ENCODE measurements at places on chromosomes 1 and 21.
A peak's percentile ranks its signal among the peaks of the same experiment; 100 is the strongest.

- DNase-seq = peak; percentile 42
These were observed 13.8 kb downstream of the MIA3 start for GRCh38 chr1:222631611-222632208.

- DNase-seq = no peak
These were observed 19.1 kb downstream of the USP48 start for GRCh38 chr1:21763694-21764419.

DNA sequence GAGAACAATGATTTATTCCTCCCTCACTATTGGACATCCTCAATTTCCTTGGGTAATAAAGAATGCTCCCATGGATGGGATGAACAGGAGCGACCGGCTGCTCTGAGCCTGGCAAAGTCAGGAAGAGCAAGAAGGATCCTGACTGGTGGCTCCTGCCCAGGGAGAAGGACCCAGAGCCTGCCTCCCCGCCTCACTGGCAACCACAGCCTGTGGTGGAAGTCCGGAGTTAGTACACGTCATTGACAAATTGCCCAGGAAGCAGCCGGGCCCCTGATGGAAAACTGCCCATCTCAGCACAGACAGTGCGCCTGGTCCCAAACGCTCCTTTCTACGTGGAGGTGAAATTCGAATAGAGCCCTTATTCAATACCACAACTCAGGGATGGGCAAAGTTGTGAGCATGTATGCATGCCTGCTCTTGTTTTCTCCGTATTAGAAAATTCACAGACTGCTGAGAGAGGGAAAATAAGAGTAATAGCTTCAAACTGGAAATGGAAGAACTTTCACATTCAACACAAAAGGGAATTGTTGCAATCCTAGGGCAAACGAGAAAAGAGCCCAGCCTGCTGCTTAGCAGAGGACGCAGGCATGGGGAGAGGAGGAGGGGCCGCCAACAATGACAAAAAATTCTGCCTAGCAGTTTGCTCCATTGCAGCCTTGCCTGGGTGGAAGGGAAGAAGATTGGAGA is 397.1 kb upstream of the VAMP3 start:
- DNase-seq = peak; percentile 27

DNA sequence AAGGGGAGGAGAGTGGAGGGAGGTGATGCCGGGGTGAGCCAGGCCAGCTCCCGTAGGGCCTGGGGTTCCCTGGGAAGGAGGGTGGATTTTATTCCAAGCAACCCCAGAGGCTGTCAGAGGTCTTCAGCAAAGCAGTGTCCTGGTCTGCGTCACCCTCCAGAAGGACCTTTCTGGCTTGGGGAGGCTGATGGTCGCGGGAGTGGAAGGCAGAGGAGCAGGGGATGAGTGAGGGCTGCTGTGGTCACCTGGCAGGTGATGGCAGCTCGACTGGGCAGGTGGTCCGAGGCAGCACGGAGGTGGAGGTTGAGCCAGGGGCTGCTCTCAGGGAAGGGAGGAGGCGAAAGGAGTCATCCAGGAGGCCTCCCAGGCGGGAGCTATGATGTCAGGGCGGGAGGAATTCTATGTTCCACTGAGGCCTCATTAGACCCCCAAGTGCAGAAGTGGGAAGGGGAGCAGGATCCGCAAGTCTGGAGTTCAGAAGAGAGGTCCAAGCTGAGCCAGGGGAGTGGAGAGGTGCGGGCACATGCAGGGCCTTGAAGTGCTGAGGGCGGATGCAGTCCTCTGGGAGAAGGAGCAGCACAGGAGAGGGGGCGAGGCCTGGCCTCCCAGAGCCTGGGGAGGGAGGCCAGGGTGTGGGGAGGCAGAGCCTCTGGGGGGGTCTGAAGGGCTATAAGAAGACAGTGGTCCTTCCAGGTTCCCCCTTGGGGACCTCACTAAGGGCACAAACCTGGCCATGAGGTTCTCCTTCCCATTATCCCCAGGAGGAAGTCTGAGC is 33.3 kb downstream of the BMP8A start:
- no peak for DNase-seq

DNA sequence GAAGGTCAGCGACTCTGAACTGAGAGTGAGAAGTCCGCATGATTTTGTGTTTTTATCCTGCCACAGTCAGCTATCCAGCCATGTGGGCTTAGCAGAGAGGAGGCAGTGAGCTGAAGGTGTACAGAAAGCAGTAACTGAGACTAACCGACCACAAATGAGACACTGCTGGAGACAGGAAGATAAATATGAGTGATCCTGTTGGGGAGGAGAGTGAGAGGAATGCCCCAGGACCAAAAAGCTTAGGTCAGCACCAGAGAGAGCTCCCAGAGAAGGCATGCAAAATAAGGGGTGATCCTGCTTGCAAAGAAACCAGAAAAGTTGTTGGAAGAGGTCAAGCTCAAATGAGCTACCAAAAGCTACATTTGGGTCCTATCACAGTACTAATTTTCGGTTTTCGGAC is 63.7 kb downstream of the HLCS start:
- DNase-seq = peak; percentile 54

DNA sequence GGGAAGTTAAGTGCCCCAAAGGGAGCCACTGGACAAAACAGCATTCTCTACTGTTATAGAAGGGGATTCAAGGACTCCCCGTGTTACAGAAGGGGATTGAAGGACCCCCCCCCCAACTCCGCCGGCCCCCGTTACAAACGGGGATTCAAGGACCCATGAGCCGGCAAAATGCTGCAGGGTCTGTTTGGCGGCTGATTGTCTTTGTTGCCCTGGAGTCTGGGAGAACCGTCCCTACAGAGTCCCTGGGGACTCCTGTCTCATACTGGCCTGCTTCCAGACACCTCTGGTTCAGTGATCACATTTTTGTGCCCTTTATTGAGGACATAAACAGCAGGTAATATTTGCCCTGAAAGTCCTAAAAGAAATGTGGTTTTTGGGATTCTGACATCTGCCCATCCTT is 96.4 kb downstream of the SYF2 start:
- DNase-seq = no peak

DNA sequence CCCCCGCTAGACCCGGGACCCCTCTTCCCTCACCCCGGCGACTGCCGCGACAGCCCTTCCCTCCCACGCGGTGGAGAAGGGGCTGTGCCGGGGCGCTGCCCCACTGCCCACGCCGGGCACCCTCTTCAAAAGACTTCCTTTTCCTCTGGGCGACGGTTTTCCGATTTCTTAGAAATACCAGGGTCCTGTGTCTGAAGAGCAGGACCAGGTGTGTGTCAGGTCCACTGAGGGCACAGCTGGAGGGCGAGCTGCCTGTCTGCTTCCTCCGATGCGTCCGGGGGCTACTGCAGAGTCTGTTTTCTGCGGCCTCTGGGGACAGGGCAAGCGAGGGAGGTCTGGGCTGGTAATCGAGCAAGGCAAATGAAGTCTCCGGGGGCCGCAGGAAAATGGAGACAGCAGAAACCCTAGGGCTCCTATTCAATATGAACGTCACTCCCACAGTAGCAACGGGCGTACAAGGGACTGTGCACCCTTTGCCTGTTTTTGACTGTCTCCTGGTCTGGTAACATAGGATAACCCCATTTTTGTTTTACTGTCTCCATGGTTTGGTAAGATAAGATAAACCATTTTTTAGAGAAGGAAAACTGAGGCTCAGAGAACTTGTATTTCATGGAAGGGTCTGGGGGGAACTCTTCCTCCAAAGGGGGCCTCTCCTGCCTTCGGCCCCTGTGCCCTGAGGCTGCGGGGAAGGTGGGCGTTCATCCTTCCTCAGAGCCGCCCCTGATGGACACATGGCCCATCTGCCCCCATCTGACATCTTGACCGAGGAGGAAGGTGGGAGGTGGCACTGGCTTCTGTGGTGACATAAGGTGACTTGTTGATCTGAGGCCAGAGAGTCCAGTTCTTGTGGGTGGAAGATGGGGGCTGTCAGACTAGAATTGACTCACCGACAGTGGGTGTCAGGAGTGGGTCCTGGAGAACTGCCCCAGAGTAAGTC is 970 bp downstream of the TNFRSF1B start:
- DNase-seq = no peak

- no peak for DNase-seq
These were observed 27.6 kb downstream of the AGO4 start for GRCh38 chr1:35835398-35835797.

GRCh38 chr1:100076319-100076718 is 56.4 kb downstream of the SASS6 start:
- no peak for DNase-seq

DNA sequence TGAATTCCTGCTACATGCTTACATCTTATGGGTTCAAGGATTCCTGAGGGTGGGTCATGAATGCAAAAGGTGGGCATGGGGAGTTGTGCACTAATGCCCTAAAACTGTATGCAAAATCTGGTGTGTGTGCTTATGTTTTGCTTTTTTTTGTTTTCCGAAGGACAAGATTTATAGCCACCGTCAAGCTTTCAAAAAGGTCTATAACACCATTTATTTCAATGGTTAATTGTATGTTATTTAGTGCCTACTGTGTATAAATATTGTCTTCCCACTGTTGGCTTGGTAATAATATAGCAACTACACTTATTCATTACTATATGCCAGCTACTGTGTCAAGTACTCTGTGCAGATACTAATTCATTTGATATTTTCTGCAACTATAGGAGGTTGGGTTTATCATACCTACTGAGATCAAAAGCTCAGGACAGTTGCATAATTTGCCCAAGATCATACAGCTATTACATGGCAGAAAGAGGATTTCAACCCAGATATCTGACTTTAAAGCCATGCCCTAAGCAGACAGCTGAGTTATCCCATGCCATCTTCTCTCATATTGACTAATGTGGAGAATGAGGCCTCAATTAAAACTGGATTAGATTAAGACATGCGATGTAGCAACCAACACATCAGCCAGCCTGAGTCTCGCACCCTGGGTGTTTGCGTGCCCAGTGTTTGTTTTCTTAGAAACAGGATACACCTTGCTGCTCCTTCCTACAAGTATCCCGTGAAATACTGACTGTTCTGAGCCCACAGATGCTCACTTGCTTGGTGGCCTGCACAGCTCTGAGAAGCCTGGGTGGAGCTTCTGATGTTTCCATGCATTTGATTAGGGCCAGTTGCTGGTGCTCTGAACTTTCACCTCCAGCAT is 34.6 kb downstream of the GADD45A start:
- no peak for DNase-seq

- no peak for DNase-seq
These were observed 8.1 kb upstream of the F3 start for GRCh38 chr1:94549706-94550105.

DNA sequence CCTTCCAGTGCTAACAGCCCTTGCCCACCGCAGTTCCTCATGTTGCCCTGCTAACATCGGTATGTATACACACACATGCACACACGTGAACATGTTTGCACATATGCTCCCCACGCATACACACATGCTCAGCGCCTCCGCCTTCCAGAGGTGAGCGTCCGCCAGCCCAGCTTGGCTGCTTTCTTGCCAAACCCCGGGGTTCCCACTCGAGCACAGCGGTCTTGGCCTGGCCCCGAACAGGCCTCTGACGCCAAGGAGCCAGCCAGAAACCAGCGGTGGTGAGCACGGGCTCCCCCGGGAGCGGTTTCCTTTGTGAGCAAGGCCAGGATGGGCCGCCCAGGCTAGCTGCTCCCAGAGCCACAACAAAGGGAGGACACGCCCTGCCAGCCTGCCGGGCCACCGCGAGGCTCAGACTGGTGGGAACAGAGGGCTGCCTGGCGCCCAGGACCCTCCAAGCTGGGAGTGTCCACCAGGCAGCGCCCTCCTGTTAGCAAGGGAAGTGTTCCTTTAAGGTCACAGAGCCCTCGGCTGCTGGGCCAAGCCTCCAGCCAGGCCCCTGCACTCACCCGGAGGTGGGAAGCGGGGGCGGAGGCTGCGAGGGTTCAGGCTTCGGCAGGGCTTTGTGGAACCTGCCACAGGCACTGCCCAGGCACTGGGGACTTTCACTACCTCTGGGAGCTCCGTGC is 65.4 kb downstream of the ALPL start:
- DNase-seq = peak; percentile 10

- peak; percentile 91 for DNase-seq
These were observed 6.2 kb downstream of the NECTIN4 start for GRCh38 chr1:161082996-161083747.

DNA sequence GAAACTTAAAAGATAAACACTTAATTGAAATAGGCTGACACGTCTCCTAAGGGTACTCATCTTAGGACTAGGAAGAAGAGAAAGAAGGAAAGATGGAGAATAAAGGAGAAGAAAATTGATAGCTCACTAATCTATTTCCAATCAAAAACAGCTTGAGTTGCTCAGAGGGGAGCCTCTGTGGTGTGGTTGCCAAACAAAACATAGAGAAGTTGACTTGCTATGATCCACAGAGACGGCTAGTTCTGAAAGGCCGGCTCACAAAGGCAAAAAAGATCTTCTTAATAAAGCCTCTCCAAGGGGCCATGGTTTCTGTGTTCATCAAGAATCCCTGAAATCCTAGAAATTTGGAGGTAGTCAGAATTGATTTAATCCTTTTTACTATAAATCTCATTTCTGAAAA is 644.1 kb downstream of the LMO4 start:
- DNase-seq = no peak

DNA sequence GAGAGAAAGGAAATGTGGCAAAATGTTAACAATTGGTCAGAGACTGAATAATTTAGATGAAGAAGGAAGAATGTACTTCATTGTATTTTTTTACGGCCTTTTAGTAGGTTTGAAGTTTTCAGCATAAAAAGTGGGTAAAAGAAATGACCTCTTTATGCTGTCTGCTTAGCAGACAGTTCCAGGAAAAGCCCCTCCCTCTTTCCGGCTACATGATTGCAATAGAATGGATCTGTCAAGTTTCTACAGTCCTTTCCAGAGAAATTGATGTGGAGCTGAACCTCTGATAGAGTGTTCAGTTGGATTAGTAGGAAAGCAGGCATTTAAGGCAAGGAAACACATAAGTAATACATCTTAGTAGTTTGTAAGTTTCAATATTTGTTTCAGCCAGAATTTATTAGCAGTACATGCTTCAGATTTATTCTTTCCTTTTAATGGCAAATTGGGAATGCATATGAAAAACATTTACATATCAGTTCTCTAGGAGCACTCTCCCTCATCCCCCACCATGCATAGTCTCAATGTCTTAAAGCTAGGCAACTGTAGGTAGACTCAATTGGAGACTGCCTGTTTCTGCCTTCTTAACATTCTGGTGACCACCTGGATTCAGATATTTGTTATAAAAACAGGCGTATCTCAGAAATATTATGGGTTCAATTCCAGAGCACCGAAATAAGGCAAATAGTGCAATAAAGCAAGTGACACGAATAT is 36.4 kb downstream of the HS2ST1 start:
- DNase-seq = no peak

GRCh38 chr1:26696654-26697430 is 1.0 kb downstream of the ARID1A start:
- peak; percentile 26 for DNase-seq

DNA sequence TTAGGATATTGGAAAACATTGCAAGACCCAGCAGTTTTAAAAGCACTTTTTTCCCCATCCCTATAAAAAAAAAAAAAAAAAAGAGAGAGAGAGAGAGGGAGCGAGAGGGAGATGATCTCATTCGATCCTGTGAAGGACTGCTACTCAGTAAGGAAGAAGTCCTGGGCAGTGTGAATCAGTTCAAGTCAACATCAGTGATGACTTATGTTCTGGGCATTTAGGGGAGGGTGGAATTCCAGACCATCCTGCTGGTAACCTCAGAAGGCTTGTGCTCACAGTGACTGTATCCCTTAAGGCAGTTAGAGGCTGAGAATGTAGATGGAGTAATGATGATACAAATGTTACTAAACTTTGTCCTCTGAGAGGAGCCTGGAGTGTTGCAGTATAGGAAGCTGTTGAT is 151.4 kb downstream of the TGFB2 start:
- peak; percentile 100 for DNase-seq
